ENCODE measurements at places on chromosomes 5 and 9.

DNA sequence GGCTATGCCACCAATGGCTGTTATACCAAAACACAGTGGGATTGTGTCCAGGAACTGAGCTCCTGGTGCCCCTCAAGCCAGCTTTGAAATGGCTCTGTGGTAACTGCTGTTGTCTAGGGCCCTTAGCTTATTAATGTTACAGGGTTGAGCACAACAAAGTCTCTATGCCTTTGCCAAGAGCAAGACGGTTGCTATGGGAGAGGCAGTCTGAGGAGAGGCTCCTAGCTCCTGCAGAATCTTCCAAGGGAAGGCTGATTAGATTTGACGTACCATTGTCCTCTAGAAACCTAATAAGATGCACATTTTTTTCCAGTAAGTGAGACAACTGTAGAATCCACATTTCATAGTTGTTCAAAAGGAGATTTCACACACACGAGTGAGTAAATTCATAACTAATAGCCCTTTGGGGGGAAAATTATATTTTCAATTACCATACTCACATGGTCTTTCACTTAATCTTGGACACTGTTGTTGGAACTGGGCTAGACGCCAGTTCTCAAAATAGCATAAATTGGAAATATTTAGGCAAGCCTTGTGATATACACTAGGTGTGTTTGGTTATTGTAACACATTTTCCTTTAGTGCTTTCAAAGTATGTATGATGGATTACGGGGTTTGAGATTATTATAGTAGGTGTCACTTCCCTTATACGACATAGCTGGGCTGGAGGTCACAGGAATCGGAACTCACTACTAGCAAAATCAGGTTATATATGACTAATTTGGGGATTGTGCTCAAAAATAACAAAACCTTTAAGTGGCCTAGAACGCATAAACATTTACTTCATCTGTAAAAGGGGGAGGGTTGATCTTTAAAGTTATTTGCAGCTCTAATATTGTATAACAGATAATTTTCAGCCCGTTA, 186.3 kb upstream of the EGFLAM start:
- DNase-seq: no peak

DNA sequence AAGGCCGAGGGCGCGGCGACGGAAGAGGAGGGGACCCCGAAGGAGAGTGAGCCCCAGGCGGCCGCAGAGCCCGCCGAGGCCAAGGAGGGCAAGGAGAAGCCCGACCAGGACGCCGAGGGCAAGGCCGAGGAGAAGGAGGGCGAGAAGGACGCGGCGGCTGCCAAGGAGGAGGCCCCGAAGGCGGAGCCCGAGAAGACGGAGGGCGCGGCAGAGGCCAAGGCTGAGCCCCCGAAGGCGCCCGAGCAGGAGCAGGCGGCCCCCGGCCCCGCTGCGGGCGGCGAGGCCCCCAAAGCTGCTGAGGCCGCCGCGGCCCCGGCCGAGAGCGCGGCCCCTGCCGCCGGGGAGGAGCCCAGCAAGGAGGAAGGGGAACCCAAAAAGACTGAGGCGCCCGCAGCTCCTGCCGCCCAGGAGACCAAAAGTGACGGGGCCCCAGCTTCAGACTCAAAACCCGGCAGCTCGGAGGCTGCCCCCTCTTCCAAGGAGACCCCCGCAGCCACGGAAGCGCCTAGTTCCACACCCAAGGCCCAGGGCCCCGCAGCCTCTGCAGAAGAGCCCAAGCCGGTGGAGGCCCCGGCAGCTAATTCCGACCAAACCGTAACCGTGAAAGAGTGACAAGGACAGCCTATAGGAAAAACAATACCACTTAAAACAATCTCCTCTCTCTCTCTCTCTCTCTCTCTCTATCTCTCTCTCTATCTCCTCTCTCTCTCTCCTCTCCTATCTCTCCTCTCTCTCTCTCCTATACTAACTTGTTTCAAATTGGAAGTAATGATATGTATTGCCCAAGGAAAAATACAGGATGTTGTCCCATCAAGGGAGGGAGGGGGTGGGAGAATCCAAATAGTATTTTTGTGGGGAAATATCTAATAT, 58.1 kb downstream of the BASP1 start:
- DNase-seq: no peak

DNA sequence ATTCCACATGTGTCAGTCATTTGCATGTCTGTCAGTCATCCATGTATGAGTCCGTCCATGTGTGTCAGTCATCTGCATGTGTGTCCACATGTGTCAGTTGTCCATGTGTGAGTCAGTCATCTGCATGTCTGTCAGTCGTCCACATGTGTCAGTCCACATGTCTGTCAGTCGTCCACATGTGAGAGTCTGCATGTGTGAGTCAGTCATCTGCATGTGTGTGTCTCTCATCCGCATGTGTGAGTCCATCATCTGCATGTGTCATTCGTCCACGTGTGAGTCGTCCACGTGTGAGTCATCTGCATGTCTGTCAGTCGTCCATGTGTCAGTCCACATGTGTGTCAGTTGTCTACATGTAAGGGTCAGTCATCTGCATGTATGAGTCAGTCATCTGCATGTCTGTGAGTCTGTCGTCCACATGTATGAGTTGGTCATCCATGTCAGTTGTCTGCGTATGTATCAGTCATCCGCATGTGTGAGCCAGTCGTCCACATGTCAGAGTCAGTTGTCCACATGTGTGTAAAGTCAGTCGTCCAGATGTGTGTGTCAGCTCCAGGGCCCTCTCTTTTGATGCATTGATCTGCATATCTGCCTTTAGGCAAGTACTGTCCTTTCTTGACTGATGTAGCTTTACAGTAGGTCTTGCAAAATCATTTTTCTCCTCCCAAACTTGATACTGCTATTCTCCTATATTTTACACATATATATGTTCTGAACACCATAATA, 72.5 kb upstream of the CACNA1B start:
- no peak for DNase-seq

- DNase-seq: no peak
Observed at GRCh38 chr5:1074816-1075554, 36.9 kb downstream of the SLC12A7 start.

GRCh38 chr5:102375272-102375671, 79.2 kb upstream of the SLCO4C1 start:
- no peak for DNase-seq

- peak; percentile 47 for DNase-seq
Observed at GRCh38 chr5:169805527-169805934, 168.5 kb downstream of the DOCK2 start.

DNA sequence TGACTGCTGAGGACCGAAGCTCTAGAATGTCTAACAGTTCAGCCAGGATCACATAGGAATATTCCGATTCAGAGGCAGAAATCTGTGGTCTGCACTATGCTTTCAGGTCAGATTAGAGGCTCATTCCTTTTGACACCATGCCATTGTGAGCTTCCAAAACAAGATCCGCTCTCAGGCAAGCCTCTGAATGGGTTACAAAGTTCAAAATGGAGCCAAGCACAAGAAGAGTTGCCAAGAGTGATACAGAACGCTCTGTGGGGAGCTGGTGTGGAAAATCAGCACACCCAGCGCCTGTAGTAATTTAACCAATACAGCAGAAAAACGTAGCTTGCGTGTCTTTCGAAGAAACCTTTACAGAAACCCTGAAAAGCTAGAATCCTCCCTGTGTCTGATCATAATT, 33.3 kb upstream of the FAT2 start:
- DNase-seq: no peak

- DNase-seq: no peak
Observed at GRCh38 chr5:34039398-34040157, 3.4 kb downstream of the C1QTNF3 start.

GRCh38 chr5:149687486-149688168, 42.5 kb upstream of the PPARGC1B start:
- no peak for DNase-seq

- DNase-seq: no peak
Observed at GRCh38 chr5:178341091-178341850, 108.7 kb upstream of the PHYKPL start.

DNA sequence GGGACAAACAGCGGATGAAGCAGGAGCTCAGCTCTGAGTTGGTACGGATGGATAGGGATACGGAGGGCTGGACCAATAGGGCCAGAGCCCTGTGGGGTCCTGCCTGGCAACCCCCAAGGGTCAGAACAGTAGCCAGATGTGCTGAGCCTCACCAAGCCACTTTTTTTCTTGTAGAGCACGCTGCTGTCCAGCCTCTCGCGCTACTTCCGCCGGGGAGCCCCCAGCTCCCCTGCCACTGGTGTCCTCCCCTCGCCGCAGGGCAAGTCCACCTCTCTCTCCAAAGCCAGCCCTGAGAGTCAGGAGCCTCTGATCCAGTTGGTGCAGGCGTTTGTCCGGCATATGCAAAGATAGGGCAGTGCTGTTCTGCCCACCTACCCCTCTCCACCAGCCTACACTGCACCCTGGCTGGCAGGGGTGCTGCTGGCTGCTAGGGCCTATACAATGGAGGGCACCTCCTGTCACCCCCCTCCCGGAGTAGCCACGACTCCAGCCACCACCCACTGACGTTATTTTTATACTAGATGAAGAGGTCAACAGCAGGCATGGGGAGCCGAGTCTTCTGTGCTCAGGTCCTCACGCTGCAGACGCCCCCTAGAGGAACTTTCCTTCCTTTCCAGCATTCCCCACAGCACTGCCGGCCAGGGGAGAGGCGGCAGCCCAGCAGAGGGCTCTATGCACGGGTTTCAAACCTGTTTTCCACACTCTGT, 21.6 kb downstream of the SH3GLB2 start:
- peak; percentile 35 for DNase-seq

DNA sequence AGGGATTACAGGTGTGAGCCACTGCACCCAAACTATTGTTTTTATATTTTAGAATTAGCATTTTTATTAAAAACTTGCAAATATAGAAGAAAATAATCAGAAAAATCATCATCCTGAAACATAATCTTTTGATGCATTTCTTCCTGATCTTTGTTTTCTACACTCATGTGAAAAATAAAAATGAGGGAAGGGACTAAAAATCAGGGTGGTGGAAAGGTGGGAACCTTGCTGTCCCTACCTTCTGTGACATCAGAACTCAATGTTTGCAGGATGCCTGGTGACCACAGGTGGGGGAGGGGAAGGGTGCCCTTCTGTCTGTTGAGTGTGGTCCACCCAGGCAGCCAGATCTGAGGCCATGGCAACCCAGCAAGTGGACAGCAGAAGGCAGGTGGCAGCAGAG, at the start of gene SMIM23:
Gene SMIM23, plus strand, starts transcription at position 301 of the 400 bp plus-strand sequence. Its CDS starts 55 bp downstream, at position 356.
- no peak for DNase-seq

DNA sequence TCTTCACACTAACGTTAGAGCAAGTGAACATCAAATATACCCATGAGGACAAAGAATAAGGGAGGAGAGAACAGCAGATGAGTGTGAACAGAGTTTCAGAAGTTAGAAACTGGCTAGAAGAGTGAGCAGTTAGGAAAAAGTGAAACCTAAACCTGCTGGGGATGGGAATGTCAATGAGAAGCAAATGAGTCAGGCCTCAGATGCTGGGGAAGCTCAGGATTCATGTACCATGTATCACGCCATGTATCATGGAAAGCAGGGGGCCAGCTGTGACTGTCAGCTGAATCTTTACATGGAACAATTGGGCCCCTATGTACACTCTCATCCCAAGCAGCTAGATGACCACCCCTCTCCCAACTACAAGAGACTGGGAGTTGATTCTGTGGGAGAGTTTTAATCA, 16.2 kb downstream of the GDF9 start:
- DNase-seq: no peak

- no peak for DNase-seq
Observed at GRCh38 chr9:90774682-90775081, 26.9 kb upstream of the SYK start.

DNA sequence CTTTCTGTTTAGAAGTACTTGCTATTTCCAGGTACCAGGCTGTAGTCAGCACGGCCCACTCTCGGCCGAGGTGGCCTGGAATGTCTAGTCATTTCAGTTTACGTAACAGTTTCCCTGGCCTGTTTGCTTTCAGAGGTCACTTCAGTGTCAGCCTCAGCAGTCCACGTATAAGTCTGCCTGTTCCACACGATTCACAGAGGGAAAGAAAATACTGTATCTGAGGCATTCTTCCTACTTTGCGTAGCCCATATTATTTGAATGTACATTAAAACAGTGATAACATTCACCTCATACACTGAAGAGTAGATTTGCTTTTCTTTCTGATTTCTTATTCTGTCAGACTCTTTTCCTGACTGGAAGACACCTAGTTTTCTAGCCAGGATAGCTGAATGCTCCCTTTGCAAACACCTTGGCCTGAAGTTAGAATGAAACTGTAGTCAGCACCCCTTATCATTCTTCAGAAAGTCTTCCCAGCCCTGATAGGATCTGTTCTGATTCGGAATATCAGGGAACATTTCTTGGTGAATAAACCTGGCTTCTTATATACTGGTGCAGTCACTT, 140.9 kb downstream of the AOPEP start:
- DNase-seq: no peak

DNA sequence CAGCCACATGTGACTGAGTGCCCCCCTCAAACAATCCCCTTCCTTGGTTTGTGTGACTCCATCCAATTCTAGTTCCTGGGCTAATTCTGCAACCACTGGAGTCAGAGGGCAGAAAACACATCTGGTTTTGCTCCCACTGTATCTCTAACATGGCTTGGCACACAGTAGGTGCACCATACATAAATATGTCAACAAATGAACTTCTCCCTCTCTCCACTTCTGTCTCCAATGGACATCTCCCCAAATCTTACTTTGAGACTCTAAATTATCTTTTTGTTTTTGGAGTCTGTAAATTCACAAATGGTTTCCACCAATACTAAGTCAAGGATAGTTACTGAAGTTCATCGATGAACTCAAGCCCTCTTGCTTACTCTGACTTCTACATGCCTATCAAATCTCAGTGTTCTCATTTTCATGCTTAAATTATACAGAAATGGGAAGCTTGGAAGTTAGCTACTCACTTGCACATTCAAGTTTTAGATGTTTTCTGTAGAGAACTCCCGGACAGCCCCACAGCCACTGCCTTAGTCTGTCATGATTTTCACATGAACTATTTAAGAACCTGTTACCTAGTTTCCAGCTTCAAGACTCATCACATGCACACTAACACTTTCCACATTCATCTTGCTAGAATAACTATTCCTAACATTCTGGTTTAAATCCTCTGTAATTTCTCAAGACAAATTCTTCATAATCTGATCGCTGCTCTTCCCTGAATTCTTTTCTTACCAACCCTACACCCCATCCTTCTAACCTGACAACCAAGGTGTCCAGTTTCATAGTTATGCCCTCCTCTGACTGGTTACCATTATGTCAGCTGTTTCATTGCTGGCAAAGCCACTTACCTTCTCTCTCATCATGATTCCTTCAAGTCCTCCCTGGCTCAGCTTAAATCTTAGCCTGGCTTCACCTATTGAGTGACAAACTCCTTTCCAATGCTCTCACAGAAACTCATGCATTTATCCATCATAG, 6.0 kb downstream of the RPL37 start:
- DNase-seq: no peak

GRCh38 chr5:107570181-107570580, 100.6 kb downstream of the EFNA5 start:
- no peak for DNase-seq

- DNase-seq: no peak
Observed at GRCh38 chr5:87735923-87736322, 323.2 kb upstream of the CCNH start.

- peak; percentile 70 for DNase-seq
Observed at GRCh38 chr5:173327948-173328843, at the start of gene STC2. Gene STC2 (minus strand): TSS chr5:173328414. CDS start chr5:173328193, 221 bp downstream.
